ENCODE measurements at places on chromosomes 13 and 19.

DNA sequence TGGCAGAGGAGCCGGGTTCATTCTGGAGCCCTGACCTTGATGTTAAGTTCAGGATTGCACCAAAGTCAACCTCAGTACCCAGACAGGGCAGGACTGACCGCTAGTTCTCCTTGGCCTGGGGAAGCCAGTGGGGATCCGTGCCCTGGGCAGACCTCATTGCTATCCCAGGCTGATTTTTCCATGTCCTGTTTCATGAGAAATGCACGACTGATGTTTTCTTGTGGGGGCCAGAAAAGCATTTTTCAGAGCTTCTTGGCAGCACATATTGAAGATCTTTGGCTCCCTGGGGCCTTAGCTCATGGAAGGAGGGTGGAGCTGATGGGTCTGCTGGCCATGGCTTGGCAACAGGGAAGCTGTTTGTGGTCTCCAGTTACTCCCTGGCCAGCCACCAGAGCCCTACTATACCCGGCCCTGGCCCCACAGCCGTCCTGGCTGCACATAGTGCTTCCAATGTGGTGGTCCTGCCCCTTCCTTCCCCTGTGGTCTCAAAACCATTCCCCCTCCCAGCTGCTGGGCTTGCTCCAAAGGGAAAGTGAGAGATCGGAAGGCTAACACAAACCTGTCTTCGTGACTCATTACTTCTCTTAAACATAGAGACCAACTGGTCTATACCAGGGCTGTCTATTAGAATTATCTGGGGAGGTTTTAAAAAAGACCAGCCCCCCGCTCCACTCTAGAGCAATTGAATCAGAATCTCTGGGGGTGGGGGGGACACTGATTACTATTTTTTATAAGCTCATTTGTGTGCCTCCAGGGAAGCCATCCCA lies 11.2 kb downstream of the IL17D start:
- no peak for DNase-seq

- no peak for DNase-seq
These were observed 25.7 kb downstream of the CCNE1 start for GRCh38 chr19:29837448-29837981.

GRCh38 chr19:45470762-45471081 lies 2.9 kb downstream of the FOSB start:
- no peak for DNase-seq

- DNase-seq, result no peak
These were observed 168.0 kb upstream of the OBI1 start for GRCh38 chr13:78826936-78827335.

GRCh38 chr19:55115446-55116065 lies 1.9 kb downstream of the PPP1R12C start:
- DNase-seq, result no peak

GRCh38 chr13:40522282-40522681 lies 144.2 kb downstream of the FOXO1 start:
- no peak for DNase-seq
